Subcutaneous preadipocyte (primary cell): ENCODE measurements at places on chromosomes 12 and 14. TPM values are rescaled to one million over a fixed set of nuclear protein-coding genes. Genes with fewer than 3 reads are reported as not detected.

GPR162 gene
- total RNA-seq = 0.73 and 1.2 TPM in 2 replicates

PKP2 gene
- not detected in 2 replicates for total RNA-seq

PLBD1 gene
- 1.4 and 2.9 TPM in 2 replicates for total RNA-seq

FLRT2 gene
- total RNA-seq = 31.7 and 34.2 TPM in 2 replicates

CLEC2D gene
- total RNA-seq = 1.2 and 2.2 TPM in 2 replicates
